ENCODE measurements at places on chromosomes 3 and 15. TPM values are rescaled to one million over a fixed set of nuclear protein-coding genes. Genes with fewer than 3 reads are reported as not detected.

Gene KBTBD12
- 1.1 TPM for total RNA-seq

Gene TEX264
- 35.8 TPM for total RNA-seq

Gene NR1I2
- not detected for total RNA-seq

Gene SLC41A3
- 42.8 TPM for total RNA-seq

GRCh38 chr3:106425026-106425425 is 556.2 kb upstream of the CBLB start:
- DNase-seq: no peak

DNA sequence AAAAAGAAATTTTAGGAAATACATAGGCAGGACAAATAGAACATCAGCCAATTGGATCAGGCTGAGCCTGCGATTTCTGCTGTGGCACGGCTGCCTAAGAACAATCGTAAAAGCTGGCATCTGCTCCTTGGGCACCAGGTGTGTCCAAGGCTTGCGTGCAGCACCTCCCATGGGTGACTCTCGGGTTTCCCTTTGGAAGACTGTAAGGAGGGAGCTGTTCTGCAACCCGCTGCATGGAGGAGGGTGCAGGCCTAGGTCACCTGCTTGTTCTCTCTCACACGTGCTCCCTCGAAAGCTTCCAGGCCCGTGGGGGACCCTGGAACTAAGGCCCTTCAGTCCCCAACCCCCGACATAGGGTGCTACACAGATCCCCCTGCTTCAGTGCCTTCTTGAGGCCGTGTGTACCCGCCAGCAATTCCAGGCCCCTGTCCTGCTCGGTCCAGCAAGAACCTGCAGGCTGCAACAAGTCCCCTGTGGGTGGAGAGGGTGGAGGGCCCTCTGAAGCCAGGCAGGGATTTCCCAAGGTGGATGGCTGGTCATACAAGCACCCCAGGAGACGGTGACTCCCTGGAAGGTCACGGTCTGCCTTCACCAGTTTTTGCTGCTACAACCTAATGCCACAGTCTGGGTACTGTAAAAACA is 3.4 kb downstream of the GP9 start:
- DNase-seq: no peak

GRCh38 chr3:171745577-171746319 is 64.5 kb downstream of the PLD1 start:
- DNase-seq: no peak

DNA sequence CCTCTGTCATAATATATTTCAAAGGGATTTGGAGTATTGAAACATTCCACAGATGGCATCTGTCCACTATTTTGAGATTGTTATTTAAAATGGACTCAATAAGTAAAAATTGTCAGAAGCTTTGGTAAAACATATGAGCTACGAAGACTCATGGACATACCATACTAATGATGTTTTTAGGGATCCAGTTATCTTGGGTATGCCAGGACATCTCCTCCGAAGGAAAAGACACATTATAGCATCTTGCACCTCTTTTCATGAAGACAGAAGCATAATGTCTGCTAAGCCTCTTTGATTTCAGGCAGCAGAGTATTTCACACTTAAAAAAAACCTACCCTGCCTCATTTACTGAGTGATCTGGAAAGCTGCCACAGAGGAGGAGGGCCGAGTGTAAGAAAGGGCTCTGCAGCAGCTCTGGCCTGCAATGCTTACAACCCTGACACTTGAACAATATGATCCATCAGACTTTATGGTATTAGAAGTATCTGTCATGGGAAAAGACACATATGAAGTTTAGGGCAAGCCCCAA is 284.8 kb downstream of the TUSC7 start:
- no peak for DNase-seq

DNA sequence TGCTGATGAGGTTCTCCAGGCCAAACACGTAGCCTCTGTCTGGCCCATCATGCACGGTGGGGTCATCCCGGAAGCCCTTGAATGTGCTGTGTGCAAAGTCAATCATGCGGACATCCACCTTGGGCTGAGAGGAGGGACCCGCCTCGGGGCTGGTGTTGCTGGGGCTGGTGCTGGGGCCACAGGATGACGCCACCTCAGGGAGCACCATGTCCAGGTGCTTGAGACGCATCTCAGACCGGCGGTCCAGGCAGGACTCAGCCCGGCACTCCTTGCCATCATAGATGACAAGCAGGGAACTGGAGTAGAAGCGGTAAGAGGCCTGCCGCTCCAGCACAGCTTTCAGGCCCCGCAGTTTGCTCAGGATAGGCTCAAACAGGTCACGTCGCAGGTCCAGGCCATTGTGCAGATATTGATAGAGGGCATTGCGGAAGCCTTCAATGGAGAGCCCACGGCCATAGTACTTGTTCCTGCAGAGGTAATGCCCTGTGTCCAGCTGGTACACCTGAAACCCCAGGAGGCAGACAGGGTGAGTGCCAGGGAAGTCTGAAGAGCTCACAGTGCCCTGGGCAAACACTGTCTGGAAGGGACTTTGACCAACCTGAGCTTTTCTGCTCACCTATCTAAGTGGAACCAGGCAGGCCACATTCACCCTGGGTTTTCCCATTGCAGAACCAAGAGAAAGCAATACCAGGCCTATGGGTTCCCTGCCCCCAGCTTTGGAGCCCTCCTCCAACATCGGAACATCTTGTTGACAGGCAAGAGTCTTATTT is 3.6 kb upstream of the GMPPB start:
- no peak for DNase-seq
